ENCODE measurements at places on chromosomes 7 and 10.

DNA sequence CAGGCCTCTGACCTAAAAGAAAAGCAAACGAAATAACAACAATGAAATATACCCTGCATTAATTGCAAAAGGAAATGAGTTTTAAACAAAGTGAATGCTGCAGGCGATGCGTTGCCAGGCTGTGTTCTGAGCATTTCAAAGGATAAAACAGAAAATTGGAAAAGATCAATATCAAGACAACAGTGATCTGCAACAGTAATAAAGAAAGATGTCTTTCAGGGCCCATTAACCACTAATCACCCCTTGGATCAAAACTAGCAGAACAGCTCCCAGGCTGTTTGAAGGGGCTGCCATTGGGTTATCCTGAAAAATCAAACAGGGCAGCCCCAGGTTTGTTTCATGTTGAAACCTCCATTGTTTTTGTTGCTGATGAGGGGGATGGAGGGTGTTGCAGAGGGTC, 219.2 kb downstream of the FGFR2 start:
- DNase-seq = no peak

DNA sequence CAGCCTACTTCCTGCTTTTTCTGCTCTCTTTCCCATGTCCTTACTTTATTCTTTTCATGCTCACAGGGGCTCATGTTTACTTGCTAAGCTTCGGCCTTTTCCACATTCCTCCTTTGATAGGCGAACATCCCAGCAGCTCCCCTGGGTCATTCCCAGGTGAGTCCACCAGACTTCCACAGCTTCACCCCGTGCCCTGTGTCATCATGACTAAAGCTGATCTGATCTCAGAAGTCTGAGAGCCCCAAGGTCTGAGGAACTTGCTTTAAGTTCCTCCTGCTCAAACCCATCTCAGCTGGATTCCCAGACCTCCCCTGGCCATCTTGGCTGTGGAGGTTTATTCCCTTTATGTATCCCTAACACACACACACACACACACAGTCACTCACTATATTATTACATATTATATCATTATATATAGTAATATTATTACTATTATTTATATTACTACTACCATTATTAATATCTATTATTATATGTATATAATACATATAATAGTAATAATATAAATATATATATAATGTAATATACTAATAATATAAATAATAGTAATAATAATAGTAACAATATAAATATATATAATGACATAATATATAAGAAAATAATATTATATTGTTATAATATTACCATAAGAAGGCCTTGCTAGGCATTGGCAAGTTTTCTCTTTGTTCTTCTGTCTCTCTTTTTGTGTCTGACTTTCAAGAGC, 295.9 kb downstream of the PTEN start:
- no peak for DNase-seq

- DNase-seq = no peak
Observed at GRCh38 chr10:102449321-102450123, 1.8 kb downstream of the C10orf95 start.

GRCh38 chr10:86868353-86868752, 89.1 kb downstream of the MMRN2 start:
- DNase-seq = no peak

DNA sequence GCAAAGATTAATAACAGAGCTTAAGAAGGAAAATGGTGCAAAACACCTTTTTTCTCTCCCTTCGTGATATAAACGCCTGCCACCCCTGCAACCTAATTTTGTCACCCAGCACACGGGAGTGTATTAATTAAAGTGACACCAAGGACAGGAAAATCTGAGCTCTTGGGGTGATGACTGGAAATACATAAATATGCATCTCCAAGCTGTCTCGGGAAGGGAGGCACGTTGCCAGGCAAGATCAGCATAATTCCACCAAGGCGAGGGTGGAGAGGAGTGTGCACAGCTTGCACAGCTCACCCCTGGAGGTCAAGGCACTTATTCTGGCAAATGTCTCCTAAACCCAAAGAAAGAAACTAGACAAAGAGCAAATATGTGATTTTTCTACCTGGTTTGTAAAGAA, 700.9 kb downstream of the GRID1 start:
- DNase-seq = no peak

DNA sequence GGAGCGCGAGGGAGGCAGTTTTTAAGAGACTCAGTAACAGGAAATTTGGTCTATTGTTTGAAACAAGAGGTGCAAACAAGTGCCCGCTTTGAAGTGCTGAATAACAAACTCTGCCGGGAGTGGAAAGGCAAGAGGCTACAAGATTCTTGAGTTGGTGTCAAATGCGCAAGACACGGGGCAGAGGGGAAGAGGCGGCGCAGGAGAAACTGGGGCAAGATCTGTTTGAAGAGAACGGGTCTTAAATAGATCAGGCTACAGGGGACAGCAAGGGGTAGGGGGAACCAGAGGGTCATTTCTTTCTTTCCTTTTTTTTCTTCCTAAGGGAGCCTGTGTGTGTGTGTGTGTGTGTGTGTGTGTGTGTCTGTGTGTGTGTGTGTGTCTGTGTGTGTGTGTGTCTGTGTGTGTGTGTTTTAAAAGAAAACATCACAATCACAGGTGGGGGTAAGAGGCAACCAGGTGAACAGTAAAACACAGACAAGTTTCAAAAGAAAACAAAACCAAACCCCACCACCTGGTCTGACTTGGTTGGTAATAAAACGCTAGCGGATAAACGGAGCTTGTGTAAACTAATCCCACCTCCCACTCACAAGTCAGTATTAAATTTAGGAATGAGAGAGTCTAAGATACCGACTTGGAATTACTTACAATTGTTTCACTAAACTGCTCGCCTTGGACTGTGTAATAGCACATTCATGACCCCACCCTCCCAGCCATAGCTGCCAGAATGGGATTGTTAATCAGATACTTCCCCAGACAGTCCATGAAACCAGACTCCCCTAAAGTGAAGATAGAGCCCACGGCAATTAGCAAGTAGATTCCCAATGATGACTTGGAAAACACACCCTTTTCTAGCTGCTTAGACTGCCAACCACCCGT, 13.1 kb upstream of the CUX1 start:
- DNase-seq = no peak

- DNase-seq = no peak
Observed at GRCh38 chr10:133274751-133275683, 1.7 kb downstream of the ADAM8 start.

GRCh38 chr7:2554661-2555111, 638 bp downstream of the BRAT1 start:
- peak; percentile 18 for DNase-seq

DNA sequence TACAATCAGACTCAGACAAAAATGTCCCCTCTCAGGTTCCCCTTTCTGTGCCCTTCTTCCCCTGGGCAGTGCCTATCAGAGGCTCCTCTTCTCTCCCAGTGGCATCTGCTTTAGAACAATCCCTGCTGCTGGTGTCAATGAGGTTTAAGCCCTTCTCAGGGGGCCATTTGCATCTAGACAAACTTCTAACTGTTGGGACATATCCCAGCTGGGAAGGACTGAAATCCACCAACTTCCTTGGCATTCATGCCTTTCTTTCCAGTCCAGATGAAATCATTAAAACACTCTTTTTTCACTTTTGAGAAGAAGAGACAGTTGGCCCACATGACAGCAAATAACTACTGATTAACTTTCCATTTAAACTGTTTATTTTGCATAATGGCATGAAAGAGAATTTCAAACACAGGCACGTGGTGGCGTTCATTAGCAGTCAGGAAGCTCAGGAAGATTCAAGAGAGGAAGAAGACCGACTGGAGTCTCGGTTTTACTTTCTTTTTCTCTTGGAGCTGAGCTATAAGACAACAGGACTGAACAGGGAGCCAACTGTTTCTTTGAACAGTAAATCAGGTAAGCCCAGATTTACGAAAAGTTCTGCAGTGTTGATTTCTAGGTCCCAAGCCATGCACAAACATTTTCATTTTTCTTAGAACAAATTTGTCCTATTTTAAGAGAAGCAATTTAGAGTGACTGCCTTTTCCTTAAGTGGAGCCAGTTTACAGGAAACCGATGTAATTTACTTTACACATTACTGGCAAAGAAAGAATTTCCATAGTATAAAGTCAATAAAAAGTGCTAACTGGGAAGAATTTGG, at the start of gene GIMAP2:
TSS of gene GIMAP2 (plus strand) at position 488 of the 811 bp plus-strand sequence. CDS start 1,354 bp downstream, outside the sequence.
- DNase-seq = no peak

DNA sequence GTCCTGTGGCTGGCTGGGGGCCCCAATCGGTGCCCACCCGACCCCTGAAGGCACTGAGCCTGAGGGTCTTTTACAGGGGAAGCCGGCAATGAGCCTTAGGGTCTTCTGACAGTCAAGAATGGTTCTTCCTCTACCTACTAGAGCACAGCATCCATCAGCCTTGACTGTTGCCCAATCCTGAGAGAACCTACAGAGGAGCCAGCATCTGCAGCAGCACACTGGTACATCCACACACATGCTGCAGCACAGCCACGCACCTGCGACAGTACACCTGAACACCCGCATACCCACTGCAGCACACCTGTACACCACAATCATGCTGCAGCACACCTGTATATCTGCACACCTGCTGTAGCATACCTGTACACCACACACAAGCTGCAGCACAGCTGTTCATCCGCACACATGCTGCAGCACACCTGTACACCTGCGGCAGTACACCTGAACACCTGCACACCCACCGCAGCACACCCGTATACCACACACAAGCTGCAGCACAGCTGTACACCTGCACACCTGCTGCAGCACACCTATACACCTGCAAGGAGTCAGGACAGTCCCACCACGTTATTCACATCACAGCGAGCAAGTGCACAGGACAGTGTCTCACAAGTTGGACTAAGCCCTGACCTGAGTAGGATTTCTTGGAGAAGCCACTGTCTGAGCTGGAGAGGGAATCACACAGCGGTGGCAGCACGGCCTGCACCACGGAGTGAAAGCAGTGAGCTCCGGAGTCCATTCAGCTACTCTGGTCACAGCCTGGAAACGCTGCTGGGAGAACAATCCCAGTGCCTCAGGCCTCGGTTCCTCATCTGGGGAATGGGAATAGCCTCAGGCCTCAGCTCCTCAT, 56.4 kb downstream of the VIPR2 start:
- no peak for DNase-seq

- DNase-seq = no peak
Observed at GRCh38 chr7:4221043-4221442, 461.1 kb upstream of the FOXK1 start.

DNA sequence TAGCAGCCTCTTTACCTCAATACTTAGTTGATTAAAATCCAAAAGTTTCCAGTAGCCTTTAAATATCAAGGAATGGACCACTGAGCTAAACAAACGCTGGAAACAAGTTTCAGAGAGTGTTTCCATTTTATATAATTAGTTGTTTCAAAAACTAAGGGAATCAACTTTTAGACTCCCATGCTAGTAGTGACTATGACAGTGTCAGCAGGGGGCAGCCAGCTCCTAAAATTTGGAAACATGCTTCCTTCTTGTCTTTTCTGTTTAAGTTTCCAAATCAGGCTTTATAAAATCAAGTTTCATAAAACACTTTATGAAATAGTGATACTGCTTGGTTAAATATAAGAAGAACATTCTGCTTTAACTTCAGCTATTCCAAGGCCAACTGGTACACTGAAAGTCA, 138.2 kb upstream of the TMEM229A start:
- peak; percentile 16 for DNase-seq

DNA sequence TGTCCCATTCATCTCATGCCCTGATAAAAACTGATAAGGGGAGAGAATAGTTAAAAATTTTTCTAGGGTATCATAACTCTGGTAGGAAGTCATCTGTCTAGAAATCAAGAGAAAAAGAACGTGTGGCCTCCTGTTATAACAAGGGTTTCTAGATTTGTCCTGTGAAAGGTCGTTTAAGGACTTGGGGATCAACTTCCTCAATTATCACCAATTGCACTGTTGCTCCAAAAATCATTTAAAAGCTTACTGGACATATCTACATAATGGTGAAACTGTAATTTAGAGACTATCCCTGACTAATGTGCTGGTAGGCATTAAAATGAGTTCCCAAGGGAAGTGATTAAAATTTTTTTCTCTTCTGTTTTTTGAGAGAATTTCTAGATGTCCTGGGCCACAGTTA, 58.2 kb downstream of the GPR141 start:
- no peak for DNase-seq

- no peak for DNase-seq
Observed at GRCh38 chr10:107418085-107418806, 253.7 kb upstream of the SORCS1 start.

DNA sequence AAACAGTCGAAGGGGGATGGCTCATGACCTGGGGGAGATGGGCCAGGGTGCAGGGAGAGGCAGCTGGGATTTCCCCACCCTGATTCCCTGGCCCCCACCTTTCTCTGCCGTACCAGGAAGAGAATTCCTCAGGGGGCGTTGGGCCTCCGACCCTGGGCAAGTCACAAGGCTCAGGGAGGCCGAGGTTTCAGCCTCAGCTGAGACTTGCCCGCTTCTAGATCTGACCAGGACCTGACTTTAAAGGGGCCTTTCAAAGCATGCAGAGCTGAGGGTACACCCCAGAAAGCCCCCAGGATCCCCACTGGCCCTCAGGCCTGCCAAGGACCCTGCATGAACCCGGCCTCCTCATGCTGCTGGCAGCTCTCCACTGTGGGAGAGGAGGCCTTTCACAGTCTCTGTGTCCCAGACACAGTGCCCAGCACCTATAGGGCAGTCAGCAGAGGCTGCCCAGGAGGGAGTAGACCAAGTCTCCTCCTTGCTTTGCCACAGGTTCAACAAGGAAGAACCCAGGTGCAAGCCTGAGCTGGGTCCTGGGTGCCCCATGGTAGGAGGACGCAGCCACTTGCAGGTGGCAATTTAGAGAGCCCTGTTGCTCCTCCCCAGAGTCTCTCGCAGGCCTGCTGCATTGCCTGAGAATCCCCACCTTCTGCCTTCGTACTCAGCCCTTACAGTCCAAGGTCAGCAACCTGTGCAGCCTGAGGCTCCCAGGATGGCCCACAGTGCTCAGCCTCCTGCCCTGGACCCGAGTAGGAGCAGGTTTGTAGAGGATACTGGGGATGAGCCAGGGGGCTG, 89.3 kb downstream of the CHST15 start:
- no peak for DNase-seq

DNA sequence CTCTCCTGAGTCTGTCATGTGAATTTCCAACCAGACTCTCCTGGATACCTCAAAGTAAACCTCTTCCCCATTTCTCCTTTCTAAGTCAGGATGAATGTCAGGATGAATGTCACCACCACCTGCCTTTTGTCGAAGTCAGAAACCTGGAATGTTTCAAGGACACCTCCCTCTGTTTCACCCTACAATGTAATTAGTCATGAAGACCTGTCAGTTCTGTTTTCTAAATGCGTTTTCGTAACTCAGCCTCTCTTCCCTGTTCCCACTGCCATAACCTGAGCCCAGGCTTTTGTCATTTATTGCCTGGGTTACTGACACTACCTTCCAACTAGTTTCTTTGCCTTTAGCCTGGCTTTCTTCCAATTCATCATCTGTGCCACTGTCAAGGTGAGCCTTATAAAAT, 5.5 kb upstream of the STN1 start:
- DNase-seq = no peak

DNA sequence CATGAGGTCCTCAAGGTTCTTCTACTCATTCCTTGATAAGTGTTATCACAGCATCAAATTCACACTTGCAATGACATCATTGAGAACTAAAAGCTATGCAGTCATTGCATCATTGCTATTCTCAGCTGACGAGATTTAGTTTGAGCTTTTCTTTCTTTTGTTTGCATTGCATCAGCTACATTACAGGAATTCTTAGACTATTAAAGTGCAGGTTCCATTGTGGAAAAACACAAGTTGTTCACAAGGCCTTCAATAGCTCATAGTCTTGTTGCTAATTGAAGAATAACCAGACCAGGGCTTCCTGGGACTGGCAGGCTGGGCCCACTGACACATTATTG, 139.3 kb downstream of the CXCL12 start:
- no peak for DNase-seq

GRCh38 chr10:10911471-10911921, 106.2 kb upstream of the CELF2 start:
- DNase-seq = peak; percentile 80

GRCh38 chr7:91185771-91186170, 78.5 kb upstream of the FZD1 start:
- DNase-seq = no peak

- no peak for DNase-seq
Observed at GRCh38 chr10:107865691-107866090, 701.2 kb upstream of the SORCS1 start.

All from AG08396 (cell line).